Regular cardiac myocyte (primary cell): ENCODE measurements at places on chromosomes 1 and 21. TPM values are rescaled to one million over a fixed set of nuclear protein-coding genes. Genes with fewer than 3 reads are reported as not detected.

Gene PRDM16
- 0.96 and 1.1 TPM in 2 replicates for total RNA-seq

Gene IGSF5
- total RNA-seq: not detected in 2 replicates

Gene CELA3B
- not detected in 2 replicates for total RNA-seq

Gene HSD11B1
- 0.77 and 6.8 TPM in 2 replicates for total RNA-seq

Gene RHCE
- total RNA-seq: 1.2 and 1.7 TPM in 2 replicates

Gene SHISA4
- 7.9 and 18.0 TPM in 2 replicates for total RNA-seq

Gene PRAMEF1
- not detected in 2 replicates for total RNA-seq

Gene FAM3B
- total RNA-seq: 0.28 TPM in 1 of 2 replicates, not detected in the other
